Stimulated activated CD4-positive, alpha-beta T cell treated with anti-CD3 and anti-CD28 coated beads, Interleukin-12 subunit alpha, Interleukin-12 subunit beta, amount 100 ng/mL, for 48 hours (primary cell): ENCODE measurements at places on chromosomes 13 and 19.

GRCh38 chr13:48412881-48413351 lies at the start of gene LPAR6:
Gene LPAR6 (minus strand): TSS chr13:48413113. CDS start chr13:48412423, 690 bp downstream.
- DNase-seq = no peak

- DNase-seq = no peak
Observed at GRCh38 chr19:15431396-15432017, 12.7 kb upstream of the AKAP8L start.

DNA sequence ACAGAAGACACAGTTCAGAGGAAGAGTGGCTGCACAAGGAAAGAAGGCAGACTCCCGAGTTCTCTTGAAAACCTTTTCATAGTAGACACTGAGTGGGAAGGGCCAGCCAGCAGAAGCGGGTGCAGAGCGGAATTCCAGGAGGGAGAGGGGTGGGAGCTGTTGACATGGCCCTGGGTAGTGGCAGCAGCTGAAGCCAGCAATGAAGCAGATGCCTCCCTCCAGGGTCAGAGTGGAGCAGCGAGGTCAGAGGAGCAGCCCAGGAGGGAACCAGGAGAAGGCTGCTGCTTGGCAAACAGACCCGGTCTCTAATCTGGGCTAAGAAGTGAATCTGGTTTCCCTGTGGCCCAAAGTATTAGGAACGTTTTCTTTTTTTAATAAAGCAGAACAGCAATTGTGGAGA lies 73.9 kb upstream of the SPATA13 start:
- no peak for DNase-seq

DNA sequence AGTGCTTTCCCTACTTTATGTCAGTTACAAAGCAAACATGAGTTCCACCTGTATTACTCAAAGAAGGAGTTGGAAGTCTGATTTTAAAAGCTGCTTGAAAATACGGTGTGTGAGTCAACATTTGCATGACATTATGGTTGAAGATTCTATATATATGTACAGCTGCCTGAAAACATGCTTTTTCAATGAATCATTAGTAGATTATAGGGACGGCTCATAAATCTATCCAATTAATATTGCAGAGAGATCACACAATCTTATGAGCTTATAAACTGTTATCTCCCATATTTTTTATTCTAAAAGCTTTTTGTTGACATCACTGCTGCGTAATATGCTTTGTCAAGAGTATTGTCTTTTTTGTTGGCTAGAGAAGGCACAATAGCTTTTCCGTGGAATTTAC lies 873.8 kb downstream of the SLITRK6 start:
- DNase-seq = no peak

GRCh38 chr13:41520016-41520659 lies 62.8 kb downstream of the RGCC start:
- no peak for DNase-seq

DNA sequence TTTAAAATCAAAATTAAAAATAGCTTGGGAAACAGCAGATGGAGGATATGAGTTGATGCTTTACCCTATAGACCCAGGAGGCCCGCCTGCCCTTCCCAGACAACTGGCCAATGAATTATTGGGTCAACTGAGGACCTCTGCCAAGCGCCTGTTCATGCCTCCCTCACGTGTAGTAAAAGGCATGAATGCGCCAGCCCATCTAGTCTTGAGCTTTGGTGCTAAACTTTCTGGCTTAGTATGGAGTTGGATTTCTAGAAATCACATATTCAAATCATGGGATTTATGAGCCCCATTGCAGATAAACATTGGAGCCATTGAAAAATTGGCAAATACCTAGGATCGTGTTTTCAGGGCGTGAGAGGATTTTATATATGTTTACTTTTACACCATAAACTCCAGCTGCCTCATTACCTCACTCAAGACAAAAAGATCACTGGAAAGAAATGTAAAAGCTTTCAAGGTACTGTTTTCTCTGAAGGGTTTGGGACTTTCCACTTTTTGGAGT lies 47.1 kb downstream of the COL4A2 start:
- no peak for DNase-seq

- no peak for DNase-seq
Observed at GRCh38 chr13:97223711-97224541, 1.8 kb downstream of the MBNL2 start.

- peak; percentile 50 for DNase-seq
Observed at GRCh38 chr13:24618011-24618955, 61.9 kb upstream of the ATP12A start.

- DNase-seq = peak; percentile 87
Observed at GRCh38 chr19:50728084-50728737, 5.0 kb downstream of the CLEC11A start.

DNA sequence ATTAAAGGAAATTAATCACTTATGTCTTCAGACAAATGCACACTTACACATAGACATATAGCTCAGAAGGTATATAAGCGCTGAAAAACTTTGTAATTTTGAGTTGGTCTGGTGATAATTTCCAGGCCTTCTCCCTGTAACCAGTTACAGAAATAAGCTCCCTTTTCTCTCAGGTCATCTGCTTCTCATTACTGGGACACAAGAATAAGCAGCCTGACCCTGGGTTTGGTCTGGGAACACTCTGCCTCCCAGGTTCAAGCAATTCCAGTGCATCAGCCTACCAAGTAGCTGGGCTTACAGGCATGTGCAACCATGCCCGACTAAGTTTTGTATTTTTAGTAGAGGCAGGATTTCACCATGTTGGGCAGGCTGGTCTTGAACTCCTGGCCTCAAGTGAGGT lies 274.5 kb downstream of the LMO7 start:
- no peak for DNase-seq

DNA sequence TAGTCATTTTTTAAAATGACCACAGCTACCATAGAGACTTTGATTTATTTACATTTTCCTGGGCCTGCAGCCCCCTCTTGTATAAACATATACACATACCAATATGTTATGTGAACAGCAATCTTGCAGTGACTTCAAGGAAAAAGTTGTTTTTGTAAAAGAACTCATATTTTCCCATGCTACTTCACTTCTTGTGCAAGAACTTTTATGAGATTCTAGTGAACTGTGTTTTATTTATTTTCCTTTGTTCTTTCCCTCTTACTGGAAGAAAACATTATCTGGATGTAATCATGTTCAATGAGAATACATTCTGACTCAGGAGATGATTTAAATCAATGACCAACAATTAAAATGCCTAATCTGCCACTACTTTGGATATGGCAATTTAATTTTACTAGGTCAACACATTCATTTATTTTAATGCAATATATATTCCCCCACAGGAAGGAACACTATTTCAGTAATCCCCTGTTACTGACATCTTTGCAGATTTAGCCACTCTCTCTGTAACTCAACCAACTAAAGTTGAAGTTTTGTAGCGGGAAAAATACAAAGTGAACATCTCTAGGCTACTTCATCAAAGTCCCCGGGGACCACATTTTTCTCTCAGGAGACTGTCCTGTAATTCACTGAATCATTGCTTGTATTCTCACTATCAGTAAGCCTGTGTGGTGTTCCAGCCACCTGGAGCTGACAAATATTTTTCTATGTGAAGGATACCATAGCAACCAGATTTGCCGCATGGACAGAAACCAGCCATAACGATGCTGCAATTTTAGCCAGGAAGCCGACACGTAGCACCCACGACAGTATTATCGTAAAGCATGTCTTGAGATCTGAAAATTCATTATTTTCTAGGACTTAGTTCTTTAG lies 90.5 kb downstream of the STARD13 start:
- DNase-seq = no peak

DNA sequence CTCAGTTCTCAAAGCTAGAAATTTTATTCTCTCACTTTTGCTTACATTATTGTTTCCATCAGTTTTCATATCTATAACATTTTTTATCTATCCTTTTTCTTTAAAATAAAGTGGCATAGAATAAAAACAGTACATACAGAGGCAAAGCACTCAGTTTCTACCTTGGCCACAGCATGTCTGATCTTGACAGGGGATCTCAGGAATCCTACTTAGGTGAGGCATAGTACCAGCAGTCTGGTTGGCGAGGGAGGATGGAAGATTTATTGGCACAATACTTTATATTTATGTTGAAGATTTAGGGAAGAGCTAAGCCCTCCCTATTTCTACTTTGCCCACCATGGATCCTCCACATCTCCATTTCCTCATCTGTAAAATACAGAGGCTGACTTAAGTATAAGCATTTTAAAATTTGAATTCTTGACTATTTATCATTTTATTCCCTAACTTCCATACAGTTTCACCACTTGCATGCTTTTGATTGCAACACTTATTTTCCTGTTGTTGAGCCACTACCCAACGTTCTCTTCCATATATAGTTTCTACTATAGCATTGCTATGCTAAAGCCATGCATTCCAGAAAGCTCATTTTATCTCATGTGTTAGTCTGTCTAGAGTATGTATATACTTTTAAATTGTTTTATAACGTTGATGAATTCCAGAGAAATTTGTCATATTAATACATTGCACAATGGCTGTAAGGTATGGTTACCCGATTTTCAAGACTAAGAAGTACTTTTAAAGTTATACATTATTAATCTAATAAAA lies 506.7 kb downstream of the KCTD12 start:
- DNase-seq = no peak
